ENCODE measurements at places on chromosomes 12 and 14.

DNA sequence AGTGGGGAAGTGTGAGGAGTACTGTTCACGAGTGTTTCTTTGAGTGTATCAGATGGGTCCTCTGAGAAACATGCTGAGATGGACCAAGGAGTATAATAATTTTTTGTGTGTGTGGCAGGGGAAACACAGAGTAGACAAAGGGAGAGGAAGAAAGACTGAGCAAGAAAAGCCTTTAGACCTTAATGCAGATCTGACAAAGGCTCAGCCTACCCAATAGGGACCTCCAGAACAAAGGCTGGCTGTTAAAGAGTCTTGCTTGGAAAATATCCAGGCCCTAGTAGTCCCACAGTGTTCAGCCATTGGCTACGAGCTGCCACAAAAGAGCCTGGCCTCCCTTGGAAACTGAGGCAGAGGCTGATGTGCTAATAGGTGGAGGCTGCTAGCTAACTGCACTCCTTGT is 13.5 kb downstream of the COQ5 start:
- DNase-seq = no peak

DNA sequence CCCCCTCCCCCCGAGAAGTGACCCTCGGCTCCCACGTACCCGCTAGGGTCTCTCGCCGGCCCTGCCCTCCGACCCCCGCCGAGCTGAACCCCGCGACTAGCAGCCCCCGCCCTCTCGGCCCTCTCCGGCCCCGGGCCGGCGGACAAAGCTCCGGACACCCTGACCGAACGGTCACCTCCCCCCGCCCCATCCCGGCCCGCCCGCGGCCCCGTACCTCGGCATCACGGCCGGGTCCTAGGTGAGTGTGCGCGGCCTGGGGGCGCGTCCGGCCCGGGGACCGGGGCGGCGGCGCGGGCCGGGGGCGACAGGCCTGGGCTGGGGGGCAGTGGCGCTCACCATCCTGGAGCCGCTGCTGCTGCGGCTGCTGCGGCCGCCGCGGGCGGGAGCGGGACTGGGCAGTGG is at the start of gene FIGNL2:
TSS of gene FIGNL2 (minus strand) at position 393 of the 402 bp plus-strand sequence. CDS start 26,305 bp downstream, outside the sequence.
- no peak for DNase-seq

- DNase-seq = peak; percentile 90
Measured at GRCh38 chr14:26598081-26598671, 343 bp upstream of the NOVA1 start.

- DNase-seq = peak; percentile 27
Measured at GRCh38 chr14:99116741-99117295, 155.2 kb downstream of the BCL11B start.

Measured in osteocyte (in vitro differentiated cells).